ENCODE measurements at places on chromosomes 7 and 10.

DNA sequence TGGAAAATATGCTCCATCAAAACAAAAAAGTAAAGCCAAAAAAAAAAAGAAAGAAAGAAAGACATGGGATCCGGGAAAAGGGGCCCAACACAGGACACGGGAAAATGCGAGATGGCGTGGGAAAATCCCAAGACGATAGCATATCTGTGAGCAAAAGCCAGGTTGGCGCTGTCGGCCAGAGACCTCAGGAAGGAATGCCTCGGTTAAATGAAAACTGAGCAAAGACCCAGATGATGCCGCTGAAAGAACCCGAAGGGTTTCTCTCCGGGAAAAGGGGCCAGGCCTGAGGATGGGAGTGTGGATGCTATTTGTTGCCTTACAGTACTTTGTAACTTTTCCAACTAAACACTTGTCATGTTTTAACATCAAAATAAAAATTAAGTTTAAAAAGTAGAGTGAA, 49.5 kb upstream of the PPP2R2D start:
- DNase-seq = no peak

- no peak for DNase-seq
Measured at GRCh38 chr7:31027161-31027965, 24.7 kb upstream of the ADCYAP1R1 start.

DNA sequence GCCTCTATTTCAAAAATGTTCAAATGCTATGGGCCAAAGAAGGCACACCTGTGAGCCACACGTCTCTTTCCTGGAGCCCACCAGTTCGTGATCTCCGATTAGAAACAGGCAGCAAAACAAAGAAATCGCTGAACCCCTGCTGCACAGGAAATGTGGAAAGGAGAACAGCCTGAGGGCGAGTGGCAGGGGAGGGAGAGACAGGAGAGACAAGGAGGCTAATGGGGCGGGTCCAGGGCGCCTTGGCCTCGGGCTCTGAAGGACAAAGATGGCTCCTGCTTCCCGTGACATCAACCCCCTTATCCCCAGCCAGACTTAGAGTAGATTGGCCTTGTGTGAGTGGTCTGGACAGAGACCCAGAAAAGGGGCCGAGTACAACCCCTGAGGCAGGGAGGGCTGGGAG, 62.4 kb upstream of the DOCK1 start:
- DNase-seq = no peak

DNA sequence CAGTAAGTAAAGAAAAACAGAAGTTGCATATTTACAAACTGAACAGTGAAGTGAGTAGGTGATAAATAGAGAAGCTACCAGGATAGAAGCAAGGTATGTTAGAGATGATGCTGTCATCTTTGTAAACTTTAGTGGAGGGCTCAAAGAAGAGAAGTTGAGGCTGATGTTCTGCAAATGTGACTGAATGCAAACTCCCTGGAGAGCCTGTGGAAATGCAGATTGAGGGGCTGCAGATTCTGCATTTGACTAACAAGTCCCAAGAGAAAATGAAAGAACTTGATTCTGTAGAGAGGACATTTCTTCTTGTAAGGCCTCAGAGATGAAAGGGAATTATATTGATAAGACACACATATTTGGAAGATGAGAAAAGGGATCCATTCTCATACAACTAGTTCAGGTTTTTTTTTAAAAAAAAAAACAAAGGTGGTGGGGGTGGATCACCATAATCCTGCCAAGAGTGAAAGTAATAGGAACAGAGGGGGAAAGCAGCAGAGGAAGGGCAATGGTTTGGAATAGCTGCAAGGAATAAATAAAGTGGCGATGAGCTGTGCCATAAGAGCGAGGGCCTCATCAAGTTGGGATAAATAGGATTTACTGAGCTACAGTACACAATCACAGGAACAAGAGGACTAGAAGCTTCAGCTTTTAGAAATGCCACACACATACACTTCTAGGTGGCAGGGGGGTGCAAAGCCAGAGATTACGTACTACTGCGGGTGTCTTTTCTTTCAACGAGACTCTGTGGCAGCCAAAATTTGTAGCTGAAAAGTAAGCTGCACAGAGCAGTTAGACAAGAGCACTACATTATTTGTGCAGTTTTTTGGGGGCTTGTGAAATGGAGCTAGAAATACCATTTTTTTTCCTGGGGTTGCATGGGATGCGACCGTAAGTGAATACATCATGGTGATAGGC, 778.5 kb downstream of the NRG3 start:
- no peak for DNase-seq

DNA sequence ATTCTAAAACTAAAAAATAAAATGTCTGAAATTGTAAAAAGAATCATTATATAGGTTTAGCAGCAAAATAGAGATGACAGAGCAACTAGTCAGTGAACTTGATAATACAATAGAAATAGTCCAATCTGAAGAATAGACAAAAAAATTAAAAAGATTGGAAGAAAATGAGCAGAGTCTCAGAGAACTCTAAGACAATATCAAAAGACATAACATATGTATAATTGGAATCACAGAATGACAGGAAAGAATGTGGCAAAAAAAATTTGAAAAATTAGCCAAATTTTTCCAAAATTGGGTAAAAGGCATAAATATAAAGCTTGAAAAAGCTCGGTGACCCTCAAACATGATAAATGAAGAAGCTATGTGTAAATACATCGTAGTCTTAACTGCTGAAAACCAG, 38.0 kb upstream of the CASD1 start:
- no peak for DNase-seq

DNA sequence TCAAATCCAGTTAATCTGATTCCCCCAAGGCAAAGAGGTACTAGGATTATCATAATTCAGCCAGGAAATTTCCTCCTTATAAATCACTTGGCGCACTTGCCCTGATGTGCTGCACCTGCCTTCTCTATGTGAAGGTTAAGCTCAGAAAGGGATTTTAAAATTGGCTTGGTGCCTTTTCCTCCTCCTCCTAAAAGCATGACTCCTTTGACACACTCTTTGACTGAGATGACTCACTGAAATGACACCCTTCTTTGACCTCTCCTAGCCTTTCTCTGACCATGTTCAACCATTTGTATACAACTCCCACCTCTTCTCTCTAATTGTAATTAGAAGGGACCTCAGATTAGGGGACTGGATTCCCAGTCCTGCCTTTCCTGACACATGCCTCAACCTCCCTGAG, 46.5 kb downstream of the ABLIM1 start:
- no peak for DNase-seq

- DNase-seq = no peak
Measured at GRCh38 chr7:34832020-34832419, 174.0 kb downstream of the NPSR1 start.

GRCh38 chr7:51279391-51280023, 37.1 kb downstream of the COBL start:
- DNase-seq = no peak

GRCh38 chr10:79586933-79587332, 23.8 kb upstream of the SFTPA1 start:
- no peak for DNase-seq

- no peak for DNase-seq
Measured at GRCh38 chr10:103535595-103535994, 42.1 kb downstream of the NEURL1 start.

- DNase-seq = no peak
Measured at GRCh38 chr10:46559231-46559671, 2.8 kb upstream of the GPRIN2 start.

GRCh38 chr10:110821508-110821907, 50.2 kb upstream of the PDCD4 start:
- no peak for DNase-seq

- DNase-seq = no peak
Measured at GRCh38 chr7:451255-452225, 68.1 kb downstream of the PDGFA start.

- no peak for DNase-seq
Measured at GRCh38 chr10:47449102-47449978, 34.6 kb downstream of the ANXA8 start.

- DNase-seq = no peak
Measured at GRCh38 chr7:39084349-39084748, 106.6 kb downstream of the POU6F2 start.

DNA sequence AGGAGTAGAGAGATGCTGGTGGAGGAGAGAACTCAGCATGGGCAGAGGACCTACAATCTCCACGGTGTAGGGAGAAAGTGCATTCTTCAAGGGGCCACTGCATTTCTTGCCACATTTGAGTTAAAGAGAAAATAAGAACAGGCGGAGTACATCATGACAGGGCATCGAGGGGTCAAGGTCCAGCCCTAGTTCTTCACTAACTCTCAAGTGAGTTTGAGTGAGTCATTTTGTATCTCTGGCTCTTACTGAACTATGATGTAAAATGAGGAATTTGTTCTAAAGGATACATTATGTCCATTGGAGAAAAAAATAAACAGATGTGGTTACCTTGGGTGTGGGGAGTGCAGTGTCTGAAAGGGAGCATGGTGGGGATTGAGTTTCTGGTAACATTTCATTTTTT, 182.9 kb downstream of the XPNPEP1 start:
- no peak for DNase-seq

- DNase-seq = no peak
Measured at GRCh38 chr10:35232527-35232926, 103.8 kb upstream of the CCNY start.

DNA sequence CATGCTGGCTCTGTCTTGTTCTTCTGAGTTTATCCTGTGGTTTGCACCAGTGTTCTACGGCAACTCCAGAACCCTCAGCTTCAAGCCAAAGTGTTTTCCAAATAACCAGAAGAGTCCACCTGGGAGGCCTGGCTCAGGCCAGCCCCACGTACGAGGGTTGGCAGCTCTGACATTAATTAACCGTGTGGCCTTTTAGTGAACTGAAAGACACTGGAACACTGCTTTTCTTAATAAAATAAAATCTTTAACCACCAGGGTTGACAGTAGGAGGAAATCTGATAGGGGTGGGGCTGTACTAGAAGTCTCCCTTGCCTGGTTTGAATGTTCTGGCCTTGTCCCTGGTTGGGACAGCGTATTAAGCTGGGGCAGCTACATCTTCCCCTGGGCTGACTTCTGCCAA, 64.9 kb downstream of the SYPL1 start:
- DNase-seq = no peak

- DNase-seq = no peak
Measured at GRCh38 chr10:48406204-48406603, 99.7 kb downstream of the MAPK8 start.

DNA sequence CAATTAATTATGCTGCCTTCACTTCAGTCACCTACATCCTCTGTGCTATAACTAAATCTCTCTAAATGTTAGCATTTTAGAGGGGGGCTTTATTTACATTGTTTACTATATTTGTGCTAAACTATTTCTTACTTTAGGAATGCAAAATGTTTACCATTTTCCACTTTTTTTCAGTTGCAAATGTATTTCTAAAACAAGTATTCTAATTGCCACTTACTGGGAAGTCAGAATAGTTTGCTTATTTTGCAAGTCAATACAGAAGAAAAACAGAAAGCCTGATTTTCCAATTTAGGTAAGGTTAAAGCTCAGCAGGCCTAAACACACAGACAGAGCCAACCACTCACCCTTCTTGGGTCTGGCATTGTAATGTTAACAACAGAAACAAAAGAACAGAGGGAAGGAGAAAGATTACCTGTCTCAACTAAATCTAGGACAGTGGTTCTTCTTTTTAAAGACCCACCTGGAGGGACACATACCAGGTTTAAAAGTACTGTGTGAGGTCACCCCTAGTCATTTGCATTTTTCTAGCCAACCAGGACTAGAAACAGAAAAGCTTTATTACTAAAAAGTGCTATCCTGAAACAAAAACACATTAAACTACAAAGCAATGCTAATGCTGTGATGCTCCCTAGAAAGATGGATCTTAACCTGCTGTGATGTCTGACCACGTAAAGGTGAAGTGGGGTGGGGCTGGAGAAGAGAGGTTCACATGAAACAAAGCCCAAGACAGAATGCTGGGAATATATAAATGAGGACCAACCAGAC, 178.2 kb downstream of the SLC25A13 start:
- no peak for DNase-seq

GRCh38 chr10:43395571-43396060, 13.4 kb downstream of the HNRNPF start:
- DNase-seq = no peak

- no peak for DNase-seq
Measured at GRCh38 chr7:47906883-47907282, 41.4 kb downstream of the PKD1L1 start.

- DNase-seq = no peak
Measured at GRCh38 chr10:35882422-35883150, 240.5 kb upstream of the FZD8 start.

DNA sequence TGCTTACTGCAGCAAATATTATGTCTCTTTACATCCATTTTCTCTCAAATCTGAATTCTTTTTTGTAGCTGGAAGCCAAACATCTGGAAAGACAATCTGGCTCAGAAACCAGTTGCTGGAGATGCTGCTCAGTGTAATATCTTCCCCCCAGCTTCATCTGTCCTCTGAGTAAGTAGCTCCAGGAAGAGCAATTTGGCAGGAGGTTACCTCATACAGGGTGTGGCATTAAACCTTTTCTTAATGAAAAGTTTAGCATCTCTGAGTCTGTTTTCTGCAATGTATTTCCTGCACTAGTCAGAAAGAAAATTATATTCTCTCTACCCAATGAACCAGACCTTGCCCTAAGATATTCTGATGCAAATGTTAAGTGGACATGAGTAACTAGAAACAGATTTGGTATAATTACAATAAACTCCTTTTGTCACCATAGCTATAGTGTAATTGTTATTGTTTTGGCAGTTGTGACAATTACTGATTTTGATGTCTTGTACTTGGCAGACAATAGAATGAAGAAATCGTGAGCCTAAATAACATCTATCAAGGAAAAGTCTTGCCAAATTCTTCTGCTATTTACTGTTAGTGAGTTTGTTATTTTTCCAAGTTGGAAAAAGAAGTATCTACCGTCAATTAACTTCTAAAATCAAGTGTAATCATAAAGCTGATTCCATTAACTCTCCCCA, 123.3 kb downstream of the WDFY4 start:
- no peak for DNase-seq

DNA sequence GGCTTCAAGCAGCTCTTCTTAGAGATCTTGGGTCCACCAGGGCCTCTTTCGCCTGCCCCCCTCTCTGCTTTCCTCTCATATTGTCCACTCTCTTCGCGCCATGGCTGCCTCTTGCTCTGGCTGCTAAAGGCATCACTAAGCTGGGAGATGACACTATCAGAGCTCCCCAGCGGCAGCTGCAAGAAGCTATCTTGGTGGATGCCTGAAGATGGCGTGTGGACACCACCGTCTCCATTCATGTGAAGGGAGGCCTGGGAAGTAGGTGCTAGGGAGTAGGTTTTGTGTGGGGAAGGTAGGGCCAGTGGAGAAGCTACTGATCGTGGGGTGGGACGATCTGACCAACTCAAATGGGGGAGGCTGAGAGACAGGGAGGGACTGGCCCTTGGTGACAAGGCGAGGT, 45.9 kb upstream of the PDLIM1 start:
- no peak for DNase-seq

GRCh38 chr10:133370030-133370786, 2.9 kb downstream of the ECHS1 start:
- DNase-seq = no peak

DNA sequence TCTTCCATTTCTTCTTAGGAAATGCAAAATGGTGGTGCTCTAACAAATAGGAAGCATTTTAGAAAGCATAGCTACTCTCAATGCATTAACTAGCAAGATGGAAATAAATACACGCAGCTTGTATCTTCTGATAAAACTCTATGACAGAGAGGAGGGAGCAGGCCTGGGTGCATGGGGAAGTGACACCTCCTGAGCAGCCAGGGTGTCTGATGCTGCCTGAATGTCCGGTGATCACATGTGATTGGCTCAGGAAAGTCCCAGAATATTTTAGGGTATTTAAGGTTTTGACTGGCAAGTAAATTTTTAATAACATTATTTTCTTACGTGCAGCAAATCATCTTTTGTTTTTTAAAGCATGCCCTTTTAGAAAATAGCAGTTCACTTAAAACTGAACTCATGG, 261.0 kb upstream of the KLF6 start:
- DNase-seq = no peak
